ENCODE measurements at places on chromosomes 12 and 14.

- no peak for DNase-seq
Observed at GRCh38 chr12:66162701-66163100, 7.1 kb downstream of the TMBIM4 start.

DNA sequence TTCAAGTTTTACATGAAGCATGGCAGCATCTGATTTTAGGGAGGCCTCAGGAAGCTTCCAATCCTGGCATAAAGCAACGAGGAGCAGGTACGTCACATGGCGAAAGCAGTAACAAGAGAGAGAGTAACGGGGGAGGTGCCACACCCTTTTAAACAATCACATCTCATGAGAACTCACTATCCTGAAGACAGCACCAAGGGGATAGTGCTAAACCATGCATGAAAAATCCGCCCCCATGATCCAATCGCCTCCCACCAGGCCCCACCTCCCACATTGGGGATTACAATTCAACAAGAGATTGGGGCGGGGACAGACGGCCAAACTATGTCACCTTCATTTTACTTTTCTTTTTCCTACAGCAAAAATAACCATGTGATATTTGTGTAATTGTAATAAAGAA lies 7.2 kb upstream of the MAP3K9 start:
- no peak for DNase-seq

DNA sequence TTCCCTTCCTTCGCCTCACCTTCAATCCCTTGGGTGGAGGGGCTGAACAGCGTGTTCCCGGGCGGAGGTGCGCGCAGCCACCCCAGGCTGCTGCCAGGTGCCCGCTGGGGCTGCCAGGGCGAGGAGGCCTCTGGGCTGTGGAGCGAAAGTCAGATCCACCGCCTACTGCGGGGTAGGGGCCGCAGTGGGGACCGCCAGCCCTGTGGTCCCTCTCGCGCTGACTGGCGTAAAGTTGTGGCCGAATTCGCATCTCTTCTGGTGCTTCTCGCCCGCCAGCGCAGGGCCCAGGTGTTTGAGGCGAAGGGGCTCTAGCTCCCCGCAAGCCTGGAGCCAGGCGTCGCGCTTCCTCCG lies 6.9 kb upstream of the HOXC4 start:
- DNase-seq = no peak

GRCh38 chr12:124044021-124044420 lies 71.0 kb downstream of the ZNF664 start:
- DNase-seq = no peak

- no peak for DNase-seq
Observed at GRCh38 chr12:129385637-129385990, 518.2 kb downstream of the TMEM132D start.

GRCh38 chr12:54411391-54412241 lies 7.5 kb downstream of the ITGA5 start:
- no peak for DNase-seq

DNA sequence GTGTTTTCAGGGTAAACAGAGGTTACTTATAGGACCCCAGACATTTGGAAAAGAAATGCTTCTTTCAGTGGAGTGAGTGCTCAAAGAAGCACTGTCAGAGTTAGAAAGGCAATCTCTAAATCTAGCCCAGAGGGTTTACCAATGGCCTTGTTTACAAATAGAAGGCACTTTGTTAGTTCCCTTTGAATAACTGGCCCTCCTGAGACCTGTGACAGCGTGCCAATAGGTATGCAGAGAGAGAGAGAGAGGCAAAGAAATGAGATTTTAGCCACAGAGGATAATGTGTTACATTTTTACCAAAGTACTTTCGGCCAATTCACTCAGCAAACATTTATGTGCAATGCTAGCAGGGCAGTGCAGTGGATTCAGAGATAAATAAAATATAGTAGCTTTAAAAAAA lies 41.9 kb downstream of the TPH2 start:
- DNase-seq = no peak

Measured in putamen (tissue), 1 donor.